ENCODE measurements at places on chromosomes 12 and 14. TPM values are rescaled to one million over a fixed set of nuclear protein-coding genes. Genes with fewer than 3 reads are reported as not detected.

Gene PNN
- 36.1 TPM for total RNA-seq

Gene REP15
- 1.9 TPM for total RNA-seq

Gene PIK3C2G
- 8.7 TPM for total RNA-seq

Gene TMPRSS12
- total RNA-seq = 1.9 TPM

Gene PLCZ1
- total RNA-seq = 21.7 TPM

- no peak for DNase-seq
Observed at GRCh38 chr14:57632649-57633048, 139.0 kb upstream of the CCDC198 start.

GRCh38 chr12:3200814-3201233, 123.6 kb downstream of the TSPAN9 start:
- DNase-seq = no peak

DNA sequence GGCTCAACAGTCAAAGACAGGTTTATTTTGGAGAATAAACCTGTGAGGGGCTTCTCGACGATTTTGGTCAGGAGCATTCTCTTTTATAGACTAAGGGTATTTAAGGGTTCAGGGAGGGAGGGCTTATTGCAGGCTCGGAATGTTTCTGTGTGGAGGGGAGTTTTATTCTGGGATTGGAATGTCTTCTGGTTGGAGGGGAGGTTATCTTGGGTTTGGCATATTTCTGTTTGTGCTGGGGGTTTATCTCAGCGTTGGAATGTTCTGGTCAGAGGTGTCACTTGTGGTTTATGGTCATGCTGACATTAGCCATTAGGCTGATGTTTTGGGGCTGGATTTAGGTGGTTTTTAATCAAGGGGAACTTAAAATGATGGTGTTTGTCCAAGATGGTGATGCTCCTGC, 103.9 kb downstream of the SUDS3 start:
- no peak for DNase-seq

DNA sequence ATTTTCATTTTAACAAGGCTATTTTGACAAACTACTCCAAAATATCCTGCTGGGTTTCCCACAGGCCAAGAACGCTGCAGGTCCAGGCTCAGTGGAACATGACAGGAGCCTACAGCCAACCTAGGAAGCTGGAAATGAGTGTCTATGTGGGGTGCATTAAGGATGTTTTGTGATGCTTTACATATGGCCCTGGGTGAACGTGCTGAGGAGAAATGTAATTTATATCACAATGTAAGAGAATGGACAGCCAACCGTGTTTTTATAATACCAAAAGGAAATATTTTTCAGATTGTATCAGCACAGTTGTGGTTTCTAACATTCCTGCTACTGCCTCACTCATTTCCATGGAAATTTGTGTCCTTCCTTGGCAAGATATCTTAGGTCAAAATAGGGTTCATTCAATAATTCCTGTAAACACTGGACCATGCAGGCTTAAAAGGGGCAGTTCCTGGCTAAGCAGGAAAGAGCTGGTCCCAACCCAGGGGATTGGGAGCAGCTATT, 51.5 kb downstream of the ST8SIA1 start:
- peak; percentile 71 for DNase-seq

GRCh38 chr12:8156416-8156815, 399 bp upstream of the ZNF705A start:
- no peak for DNase-seq

DNA sequence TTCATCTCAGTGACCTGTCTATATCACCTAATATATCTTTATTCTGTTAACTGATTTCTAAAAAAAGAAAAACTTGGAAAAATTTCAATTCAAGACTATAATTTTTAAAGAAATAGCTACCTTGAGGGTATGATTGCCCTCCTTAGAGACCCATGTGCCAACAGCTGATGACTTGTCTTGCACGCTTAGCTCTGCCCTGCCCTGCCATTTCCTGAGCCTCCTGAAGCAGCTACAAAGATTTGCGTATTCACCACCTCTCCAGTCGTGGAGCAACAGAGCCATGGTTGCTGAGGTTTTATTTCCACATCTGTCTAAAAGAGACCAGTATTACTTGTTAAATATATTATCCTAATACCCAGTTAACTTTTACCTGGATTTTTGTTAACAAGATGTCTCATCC, 91.7 kb upstream of the ATF1 start:
- DNase-seq = no peak

GRCh38 chr12:110742096-110742717, 484 bp downstream of the PPP1CC start:
- peak; percentile 36 for DNase-seq

DNA sequence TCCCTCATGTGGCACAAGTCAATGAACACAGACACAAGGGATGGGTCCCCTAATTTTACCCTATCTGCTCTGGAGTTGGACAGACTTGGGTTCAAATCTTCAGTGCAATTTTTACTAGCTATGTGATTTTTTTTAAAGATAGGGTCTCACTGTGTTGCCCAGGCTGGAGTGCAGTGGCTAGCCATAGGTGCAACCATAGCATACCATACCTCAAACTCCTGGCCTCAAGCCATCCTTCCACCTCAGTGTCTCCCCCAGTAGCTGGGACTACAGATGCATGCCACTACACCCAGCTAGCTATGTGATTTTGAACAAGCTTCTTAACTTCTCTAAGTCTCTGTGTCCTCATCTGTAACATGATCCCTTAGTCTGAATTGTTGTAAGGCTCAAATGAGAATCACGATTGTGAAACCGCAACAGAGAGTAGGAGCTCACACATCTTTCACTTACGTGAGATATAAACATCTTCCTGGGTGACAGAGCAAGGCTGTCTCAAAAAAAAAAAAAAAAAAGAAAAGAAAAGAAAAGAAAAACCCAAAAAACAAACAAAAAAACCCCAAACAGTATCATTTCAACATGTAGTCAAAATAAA, 4.7 kb downstream of the CALCOCO1 start:
- no peak for DNase-seq

DNA sequence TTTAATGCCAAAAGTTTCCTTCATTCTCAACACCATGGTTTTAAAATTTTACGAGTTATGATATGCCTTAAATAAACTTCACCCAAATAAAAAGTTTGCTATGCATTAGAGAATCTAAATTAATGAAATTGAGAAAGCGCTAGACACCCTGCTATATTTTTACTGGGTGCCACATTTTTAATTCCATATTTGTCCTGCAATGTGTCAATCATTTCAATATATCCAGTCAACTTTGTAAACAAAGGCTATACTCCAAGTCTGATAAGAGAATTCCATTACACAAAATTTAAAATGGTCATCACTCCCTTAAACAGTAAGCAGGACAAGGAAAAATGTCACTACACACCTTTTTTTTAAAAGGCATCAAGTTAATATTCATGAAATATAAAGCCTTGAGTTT, 1.9 kb downstream of the PPP1R12A start:
- DNase-seq = no peak

DNA sequence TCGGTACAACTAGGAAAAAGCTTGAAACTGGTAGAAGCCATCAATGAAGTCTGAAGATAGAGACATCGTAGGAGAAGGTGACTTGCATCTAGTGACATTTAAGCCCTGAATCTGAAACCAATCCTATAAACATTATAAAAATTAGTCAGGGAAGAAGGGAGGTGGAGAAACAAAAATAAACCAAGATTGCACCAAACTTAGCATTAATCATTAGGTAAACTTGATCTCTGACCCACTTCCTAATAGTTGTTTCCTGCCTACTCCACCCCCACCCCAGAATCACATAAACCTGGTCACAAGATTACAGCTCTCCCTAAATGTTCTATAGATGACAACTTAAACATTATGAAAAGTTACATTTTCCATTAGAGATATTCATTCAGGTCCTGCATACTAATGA, 40.4 kb downstream of the TSPAN19 start:
- DNase-seq = no peak

- DNase-seq = no peak
Observed at GRCh38 chr12:71503579-71504391, 64.2 kb downstream of the LGR5 start.

- peak; percentile 72 for DNase-seq
Observed at GRCh38 chr12:84912198-84913128, at the start of gene SLC6A15. TSS of gene SLC6A15 (minus strand) at chr12:84912799. CDS start at chr12:84892120, 20,679 bp downstream.

- no peak for DNase-seq
Observed at GRCh38 chr12:750366-751191, 1.8 kb upstream of the WNK1 start.

- DNase-seq = no peak
Observed at GRCh38 chr14:106564058-106564643, 1037.8 kb downstream of the TMEM121 start.

DNA sequence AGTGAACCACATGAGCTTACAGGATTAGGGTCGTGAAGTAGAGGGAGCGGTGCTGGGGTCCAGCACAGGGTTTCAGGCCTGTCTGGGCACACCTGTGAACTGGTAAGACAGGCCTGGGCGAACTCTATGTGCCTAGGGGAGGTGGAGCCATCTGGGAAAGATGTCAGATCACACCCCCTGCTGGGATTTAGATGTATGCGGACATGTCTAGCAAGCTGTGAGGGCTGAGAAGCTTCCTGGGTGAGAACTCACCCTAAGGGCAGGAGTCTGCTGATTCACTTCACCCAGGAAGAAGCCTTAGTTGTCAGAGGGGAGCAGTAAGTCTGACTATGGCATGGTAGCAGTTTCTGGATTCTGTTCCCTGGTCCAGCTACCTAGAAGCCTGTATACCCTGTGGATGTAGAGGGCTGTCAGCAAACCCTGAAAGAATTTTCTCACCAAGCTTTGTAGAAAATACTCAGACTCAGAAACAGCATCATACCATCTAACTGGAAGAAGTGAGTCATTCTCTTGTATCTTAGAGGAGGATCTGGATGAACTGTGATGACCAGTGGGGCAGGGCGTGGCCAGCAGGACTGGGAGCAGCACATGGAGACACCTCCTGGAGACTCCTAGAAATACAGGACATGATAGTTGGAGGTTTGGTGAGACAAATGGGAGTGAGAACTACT, 11.2 kb upstream of the PYGL start:
- peak; percentile 91 for DNase-seq

Data from umbilical cord (tissue), 2 donors.